ENCODE measurements at places on chromosomes 11 and 22.
A peak's percentile ranks its signal among the peaks of the same experiment; 100 is the strongest.

DNA sequence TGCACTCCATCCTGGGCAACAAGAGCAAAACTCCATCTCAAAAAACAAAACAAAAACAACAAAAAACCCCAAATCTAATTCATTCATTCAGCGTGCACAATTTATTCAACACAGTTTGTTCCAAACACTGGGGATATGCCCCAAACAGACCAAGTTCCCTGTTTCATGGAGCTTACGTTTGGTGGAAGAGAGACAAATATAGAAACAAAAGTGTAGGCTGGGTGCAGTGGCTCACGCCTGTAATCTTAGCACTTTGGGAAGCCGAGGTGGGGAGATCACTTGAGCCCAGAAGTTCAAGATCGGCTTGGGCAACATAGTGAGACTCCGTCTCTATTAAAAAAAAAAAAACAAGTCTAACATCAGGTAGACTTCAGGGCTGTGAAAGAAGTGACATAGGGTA is 52.4 kb downstream of the PTPRJ start:
- no peak for DNase-seq
- peaks cover 44% of the 10 kb centered on the region for H3K4me1 ChIP-seq
- H3K27ac ChIP-seq, result no peak overlapping the region
- H3K36me3 ChIP-seq, result peaks cover 4% of the 10 kb centered on the region

GRCh38 chr11:61062181-61062930 is 39.9 kb upstream of the CD5 start:
- H3K4me1 ChIP-seq, result peaks cover 12% of the 10 kb centered on the region
- H3K27me3 ChIP-seq, result peaks cover 7% of the 10 kb centered on the region
- no peak overlapping the region for H3K27ac ChIP-seq
- DNase-seq, result no peak
- no peaks in the 10 kb centered on the region for H3K36me3 ChIP-seq

DNA sequence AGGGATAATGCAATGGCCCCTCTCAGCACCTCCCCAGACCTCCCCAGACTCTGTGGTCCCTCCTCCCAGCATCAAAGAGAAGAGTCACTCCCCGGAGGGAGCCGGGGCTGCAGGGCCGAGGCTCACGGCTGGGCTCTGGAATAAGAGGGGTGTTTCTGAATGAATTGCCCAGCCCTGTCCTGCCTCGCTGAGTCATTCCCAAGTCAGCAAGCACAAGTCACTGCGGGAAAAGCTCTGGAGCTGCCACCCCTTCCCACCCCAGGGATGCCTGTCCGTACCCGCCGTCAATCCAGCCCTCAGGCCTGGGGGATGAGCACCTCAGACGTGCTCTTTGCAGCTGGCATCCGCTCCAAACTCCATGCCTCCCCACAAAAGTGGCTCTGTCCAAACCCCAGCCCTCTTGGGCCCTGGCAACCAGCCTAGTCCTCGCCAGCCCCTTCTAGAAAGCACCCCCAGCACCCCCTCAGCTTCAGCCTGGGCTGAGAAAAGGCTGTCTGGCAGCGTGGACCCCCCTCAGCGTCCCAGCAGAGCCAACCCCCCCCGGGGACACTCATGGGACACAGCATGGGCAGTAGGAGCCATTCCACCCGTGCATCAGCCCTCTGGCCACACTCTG is 22.7 kb downstream of the CELSR1 start:
- H3K27ac ChIP-seq, result peak overlapping the region; percentile 57
- no peaks in the 10 kb centered on the region for H3K27me3 ChIP-seq
- no peaks in the 10 kb centered on the region for H3K36me3 ChIP-seq
- no peak overlapping the region for H3K4me3 ChIP-seq
- H3K4me1 ChIP-seq, result peaks cover 31% of the 10 kb centered on the region
- DNase-seq, result no peak

DNA sequence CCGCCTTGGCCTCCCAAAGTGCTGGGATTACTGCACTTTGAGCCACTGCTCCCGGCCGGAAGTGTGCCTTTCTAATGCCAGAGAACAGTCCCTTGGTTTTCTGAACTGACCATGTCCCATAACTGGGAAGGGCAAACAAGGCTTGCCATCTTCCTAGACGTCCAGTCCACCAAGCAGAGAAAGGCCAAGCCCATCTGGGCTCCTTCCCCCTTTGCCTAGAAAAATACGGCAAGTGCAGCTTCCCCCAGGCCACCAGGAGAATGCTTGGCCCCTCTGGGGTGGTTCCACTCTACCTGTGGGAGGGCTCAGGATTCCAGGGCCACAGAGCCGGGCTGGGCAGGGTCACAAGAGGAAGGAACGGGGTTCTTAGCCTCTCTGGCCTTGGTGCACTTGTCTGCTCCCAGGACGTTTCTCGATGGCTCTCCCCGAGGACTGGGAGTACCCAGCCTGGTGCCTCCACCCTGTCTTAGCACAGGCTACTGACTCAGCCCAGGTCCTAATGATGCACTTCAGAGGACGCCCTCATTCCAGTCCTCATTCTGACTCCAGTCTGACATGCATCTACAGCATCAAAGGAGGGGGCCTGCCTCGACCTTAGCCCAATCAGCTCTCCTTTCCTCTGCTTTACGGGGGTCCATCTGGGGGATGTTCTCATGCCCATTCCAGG is 1.2 kb downstream of the USP2 start:
- H3K4me3 ChIP-seq, result no peak overlapping the region
- peak; percentile 83 for DNase-seq
- no peak overlapping the region for H3K27ac ChIP-seq
- H3K4me1 ChIP-seq, result peaks cover 8% of the 10 kb centered on the region

- no peaks in the 10 kb centered on the region for H3K36me3 ChIP-seq
- H3K4me1 ChIP-seq, result no peaks in the 10 kb centered on the region
- no peaks in the 10 kb centered on the region for H3K27me3 ChIP-seq
- H3K27ac ChIP-seq, result no peak overlapping the region
- DNase-seq, result no peak
- no peak overlapping the region for H3K4me3 ChIP-seq
Observed at GRCh38 chr11:105367129-105367528, 227.6 kb upstream of the CARD18 start.

DNA sequence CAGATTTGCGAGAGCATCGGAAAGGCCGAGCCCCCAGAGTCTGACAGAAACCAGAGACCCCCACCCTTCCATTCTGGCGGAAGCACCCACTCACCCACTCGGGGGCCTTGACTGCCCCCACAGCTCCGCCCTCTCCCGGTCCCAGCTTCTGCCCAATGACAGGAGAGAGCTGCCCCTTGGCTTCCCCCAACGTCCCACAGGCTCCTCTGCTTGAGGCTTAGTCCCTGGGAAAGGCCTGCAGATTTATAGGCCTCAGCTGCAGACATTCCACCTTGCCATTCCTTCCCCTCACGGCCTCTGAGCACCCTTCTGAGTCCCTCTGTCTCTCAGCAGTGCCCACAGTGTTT is 125.0 kb upstream of the NCAM1 start:
- H3K36me3 ChIP-seq, result no peaks in the 10 kb centered on the region
- no peak overlapping the region for H3K27ac ChIP-seq
- H3K4me3 ChIP-seq, result no peak overlapping the region
- H3K27me3 ChIP-seq, result no peaks in the 10 kb centered on the region
- no peaks in the 10 kb centered on the region for H3K4me1 ChIP-seq
- no peak for DNase-seq

GRCh38 chr11:133903875-133904817 is 52.6 kb downstream of the IGSF9B start:
- no peak for DNase-seq
- no peaks in the 10 kb centered on the region for H3K27me3 ChIP-seq
- no peaks in the 10 kb centered on the region for H3K36me3 ChIP-seq
- H3K27ac ChIP-seq, result no peak overlapping the region
- H3K4me3 ChIP-seq, result no peak overlapping the region

GRCh38 chr22:42173183-42173926 is 42.7 kb upstream of the CYP2D6 start:
- H3K4me3 ChIP-seq, result no peak overlapping the region
- peaks cover 22% of the 10 kb centered on the region for H3K4me1 ChIP-seq
- H3K36me3 ChIP-seq, result peaks cover 14% of the 10 kb centered on the region
- H3K27ac ChIP-seq, result no peak overlapping the region
- H3K27me3 ChIP-seq, result no peaks in the 10 kb centered on the region

- no peaks in the 10 kb centered on the region for H3K27me3 ChIP-seq
- peaks cover 8% of the 10 kb centered on the region for H3K4me1 ChIP-seq
- H3K36me3 ChIP-seq, result peaks cover 2% of the 10 kb centered on the region
- no peak overlapping the region for H3K27ac ChIP-seq
Observed at GRCh38 chr11:103618528-103618927, 417.9 kb upstream of the DDI1 start.

- DNase-seq, result no peak
- H3K4me3 ChIP-seq, result no peak overlapping the region
- H3K4me1 ChIP-seq, result peaks cover 42% of the 10 kb centered on the region
- H3K27ac ChIP-seq, result no peak overlapping the region
- H3K36me3 ChIP-seq, result peaks cover 3% of the 10 kb centered on the region
- no peaks in the 10 kb centered on the region for H3K27me3 ChIP-seq
Observed at GRCh38 chr11:128708660-128709059, 14.8 kb downstream of the FLI1 start.

DNA sequence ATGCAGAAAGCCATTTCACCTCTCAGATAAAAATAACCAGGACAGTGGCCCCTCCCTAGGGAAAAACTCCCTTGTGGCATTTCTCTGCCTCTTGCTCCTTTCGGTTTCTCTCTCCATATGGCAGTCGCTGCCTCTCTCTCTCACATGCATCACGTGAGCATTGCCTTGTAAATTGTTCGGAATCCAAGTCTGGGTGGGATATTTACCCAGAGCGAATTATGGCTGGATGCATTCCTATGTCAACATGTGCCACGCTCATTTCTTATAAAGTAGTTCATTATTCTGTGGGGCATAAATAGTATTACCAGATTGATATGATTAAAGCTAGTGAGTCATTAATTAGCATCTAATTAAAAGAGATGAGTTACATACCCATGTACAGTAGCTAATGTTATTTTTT is 392.9 kb downstream of the INSC start:
- H3K27me3 ChIP-seq, result peaks cover 6% of the 10 kb centered on the region
- DNase-seq, result no peak
- no peaks in the 10 kb centered on the region for H3K4me1 ChIP-seq
- no peaks in the 10 kb centered on the region for H3K36me3 ChIP-seq
- no peak overlapping the region for H3K4me3 ChIP-seq

- no peak for DNase-seq
- no peak overlapping the region for H3K27ac ChIP-seq
- no peak overlapping the region for H3K4me3 ChIP-seq
- H3K36me3 ChIP-seq, result no peaks in the 10 kb centered on the region
Observed at GRCh38 chr11:118217575-118217974, 7.2 kb downstream of the JAML start.

GRCh38 chr11:70675697-70676374 is 277.5 kb downstream of the CTTN start:
- H3K27ac ChIP-seq, result no peak overlapping the region
- H3K4me3 ChIP-seq, result no peak overlapping the region
- no peak for DNase-seq
- H3K36me3 ChIP-seq, result no peaks in the 10 kb centered on the region
- H3K27me3 ChIP-seq, result peaks cover 4% of the 10 kb centered on the region

GRCh38 chr11:16002942-16003341 is 353.4 kb downstream of the SOX6 start:
- H3K27ac ChIP-seq, result peak overlapping the region; percentile 29
- no peaks in the 10 kb centered on the region for H3K27me3 ChIP-seq
- H3K36me3 ChIP-seq, result no peaks in the 10 kb centered on the region
- H3K4me3 ChIP-seq, result no peak overlapping the region

- H3K4me1 ChIP-seq, result peaks cover 10% of the 10 kb centered on the region
- H3K4me3 ChIP-seq, result no peak overlapping the region
- H3K27me3 ChIP-seq, result no peaks in the 10 kb centered on the region
- DNase-seq, result no peak
- no peak overlapping the region for H3K27ac ChIP-seq
- H3K36me3 ChIP-seq, result no peaks in the 10 kb centered on the region
Observed at GRCh38 chr11:79157738-79158137, 283.1 kb downstream of the TENM4 start.

GRCh38 chr11:64925536-64926436 is 1.3 kb downstream of the PPP2R5B start:
- peaks cover 20% of the 10 kb centered on the region for H3K36me3 ChIP-seq
- DNase-seq, result no peak
- H3K27ac ChIP-seq, result peak overlapping the region; percentile 71
- peak overlapping the region; percentile 95 for H3K4me3 ChIP-seq
- H3K27me3 ChIP-seq, result no peaks in the 10 kb centered on the region

DNA sequence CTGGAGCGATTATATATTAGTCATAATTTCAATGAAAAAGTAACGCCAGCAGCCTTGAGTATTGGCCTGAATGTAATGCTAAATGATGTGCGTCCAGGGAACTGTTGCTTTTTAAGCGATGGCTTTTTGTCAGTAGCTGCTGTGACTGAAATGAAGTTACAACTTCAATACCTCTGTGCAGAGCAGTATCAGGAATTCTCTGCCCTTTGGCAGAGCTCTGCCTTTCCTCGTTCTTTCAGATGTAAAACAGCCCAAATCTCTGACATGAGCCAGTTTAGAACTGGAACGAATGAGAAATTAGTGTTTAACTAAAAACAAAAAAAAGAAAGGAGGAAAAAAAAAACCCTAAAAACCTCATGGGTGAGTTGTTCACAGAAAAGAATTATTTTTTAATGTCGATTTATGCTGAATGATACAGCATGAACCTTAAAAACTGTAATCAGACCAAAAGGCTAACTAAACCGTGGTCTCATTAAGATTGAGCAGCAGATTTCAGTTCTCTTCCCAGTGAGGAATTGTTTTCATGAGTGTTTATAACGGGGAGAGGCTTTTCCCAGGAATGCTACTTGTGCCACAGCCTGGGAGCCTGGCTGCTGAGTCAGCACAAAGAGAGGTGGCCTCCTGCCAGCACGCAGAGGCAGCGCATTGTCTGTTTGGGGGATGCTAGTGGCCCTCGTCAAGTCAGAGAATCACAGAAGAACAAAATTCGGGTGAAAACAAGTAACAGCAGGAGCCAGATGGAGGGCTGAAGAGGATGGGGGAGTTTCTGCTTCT is 146.2 kb upstream of the RASSF10 start:
- H3K4me3 ChIP-seq, result peak overlapping the region; percentile 67
- H3K27ac ChIP-seq, result peak overlapping the region; percentile 97
- H3K4me1 ChIP-seq, result peaks cover 44% of the 10 kb centered on the region
- H3K27me3 ChIP-seq, result no peaks in the 10 kb centered on the region
- H3K36me3 ChIP-seq, result peaks cover 10% of the 10 kb centered on the region

GRCh38 chr11:81070948-81071347 is 1630.1 kb upstream of the TENM4 start:
- no peak for DNase-seq
- no peak overlapping the region for H3K27ac ChIP-seq
- no peaks in the 10 kb centered on the region for H3K27me3 ChIP-seq
- H3K4me1 ChIP-seq, result no peaks in the 10 kb centered on the region
- no peak overlapping the region for H3K4me3 ChIP-seq

DNA sequence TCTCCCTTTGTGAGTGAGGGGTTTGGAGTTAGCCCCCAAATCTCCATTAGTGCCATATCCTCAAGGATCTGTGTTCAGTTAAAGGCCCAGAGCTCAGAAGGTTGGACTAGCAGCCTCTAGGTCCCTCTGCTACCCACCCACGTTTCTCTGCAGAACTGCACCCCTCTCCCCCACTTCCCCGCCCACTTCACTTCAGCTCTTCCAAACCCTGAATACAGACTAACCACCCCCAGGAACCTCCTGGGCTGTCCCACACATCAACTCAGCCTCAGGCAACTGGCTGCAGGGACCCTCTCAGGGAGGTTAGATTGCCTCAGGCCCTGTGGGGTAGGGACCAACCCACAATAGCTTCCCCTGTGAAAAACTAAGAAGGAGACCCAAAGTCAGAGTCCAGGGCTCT is 840 bp downstream of the VPREB3 start:
- no peak overlapping the region for H3K27ac ChIP-seq
- no peaks in the 10 kb centered on the region for H3K27me3 ChIP-seq
- DNase-seq, result no peak
- no peak overlapping the region for H3K4me3 ChIP-seq
- H3K4me1 ChIP-seq, result peaks cover 15% of the 10 kb centered on the region
